ENCODE measurements at places on chromosomes 13 and 19.

- no peak for DNase-seq
Measured at GRCh38 chr19:6868351-6868750, 19.0 kb upstream of the ADGRE1 start.

- DNase-seq: no peak
Measured at GRCh38 chr13:43495732-43496131, 291.0 kb downstream of the ENOX1 start.

- DNase-seq: no peak
Measured at GRCh38 chr13:97028441-97029299, 34.4 kb upstream of the OXGR1 start.

DNA sequence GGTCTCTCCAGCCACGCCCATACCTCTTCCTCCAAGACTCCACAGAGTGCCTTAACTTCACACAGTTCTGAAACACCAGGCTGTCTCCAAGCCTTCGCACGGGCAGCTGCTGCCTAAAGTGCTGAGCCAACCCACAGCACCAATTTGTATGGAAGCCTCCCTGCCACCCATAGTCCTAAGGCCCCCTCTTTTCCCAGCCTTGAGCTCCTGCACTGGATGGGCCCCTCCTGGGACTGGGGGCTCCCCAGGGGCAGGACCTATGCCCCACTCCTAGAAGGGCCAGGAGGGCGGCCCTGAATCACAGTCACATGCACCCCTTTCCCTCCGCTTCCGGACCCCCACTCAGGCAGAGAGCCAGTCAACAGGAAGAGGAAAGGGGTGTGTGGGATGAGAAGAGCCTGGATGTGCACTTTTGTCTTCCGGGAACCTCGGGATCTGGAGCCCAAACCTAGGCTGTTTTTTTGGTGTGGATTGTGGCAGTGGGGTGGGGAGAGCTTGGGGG is 5.1 kb upstream of the FCER2 start:
- no peak for DNase-seq

- DNase-seq: no peak
Measured at GRCh38 chr13:65656740-65657329, 1573.3 kb downstream of the PCDH9 start.

DNA sequence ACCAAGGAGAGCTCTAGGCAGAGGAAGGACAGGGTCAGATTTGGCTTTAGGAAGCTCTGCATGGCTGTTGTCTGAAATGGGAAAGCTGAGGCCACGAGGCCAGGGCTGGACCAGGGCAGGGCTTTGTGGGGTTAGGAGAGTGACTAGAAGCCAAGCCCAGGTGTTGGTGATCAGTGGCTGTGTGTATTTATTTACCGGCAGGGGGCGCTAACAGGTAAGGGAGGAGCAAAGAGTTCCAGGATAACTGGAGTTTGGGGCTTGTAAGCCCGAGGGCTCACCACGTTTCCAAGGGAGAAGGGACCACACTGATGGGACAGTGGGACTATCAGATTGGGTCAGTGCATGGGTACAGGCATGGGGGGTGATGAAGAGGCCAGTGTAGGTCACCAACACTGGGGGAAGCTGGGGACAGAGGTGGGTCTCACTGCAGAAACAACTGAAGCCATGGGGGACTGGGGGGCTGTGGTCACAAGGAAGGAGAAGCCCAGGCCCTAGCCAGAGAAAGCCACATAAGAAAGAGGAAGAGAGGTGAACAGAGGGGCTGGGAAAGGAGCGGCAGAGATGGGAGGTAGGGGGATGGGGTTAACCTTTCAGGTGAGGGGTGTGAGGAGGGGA is 3.9 kb downstream of the TMEM147 start:
- DNase-seq: peak; percentile 38

DNA sequence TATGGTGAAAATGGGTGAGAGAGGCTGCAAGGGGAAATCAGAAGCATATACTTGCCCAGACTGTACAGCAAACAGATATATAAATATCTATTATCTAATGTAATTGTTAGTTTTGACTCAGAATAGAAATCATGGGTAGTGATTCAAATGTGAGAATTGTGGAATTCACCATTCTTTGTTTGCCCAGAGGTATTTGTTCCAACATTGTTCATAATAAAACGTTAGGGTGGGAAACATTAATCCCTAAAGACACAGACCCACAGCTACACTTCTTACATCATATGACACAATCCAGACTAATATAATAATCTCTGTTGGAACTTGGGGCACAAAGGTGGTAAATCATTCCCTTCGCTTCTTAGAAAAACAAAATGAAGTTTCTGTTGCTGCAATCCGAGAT is 646.5 kb upstream of the SLITRK6 start:
- DNase-seq: no peak

- no peak for DNase-seq
Measured at GRCh38 chr13:20363603-20364002, 131.5 kb upstream of the GJB6 start.

- DNase-seq: no peak
Measured at GRCh38 chr19:1410136-1410786, 2.9 kb downstream of the DAZAP1 start.

DNA sequence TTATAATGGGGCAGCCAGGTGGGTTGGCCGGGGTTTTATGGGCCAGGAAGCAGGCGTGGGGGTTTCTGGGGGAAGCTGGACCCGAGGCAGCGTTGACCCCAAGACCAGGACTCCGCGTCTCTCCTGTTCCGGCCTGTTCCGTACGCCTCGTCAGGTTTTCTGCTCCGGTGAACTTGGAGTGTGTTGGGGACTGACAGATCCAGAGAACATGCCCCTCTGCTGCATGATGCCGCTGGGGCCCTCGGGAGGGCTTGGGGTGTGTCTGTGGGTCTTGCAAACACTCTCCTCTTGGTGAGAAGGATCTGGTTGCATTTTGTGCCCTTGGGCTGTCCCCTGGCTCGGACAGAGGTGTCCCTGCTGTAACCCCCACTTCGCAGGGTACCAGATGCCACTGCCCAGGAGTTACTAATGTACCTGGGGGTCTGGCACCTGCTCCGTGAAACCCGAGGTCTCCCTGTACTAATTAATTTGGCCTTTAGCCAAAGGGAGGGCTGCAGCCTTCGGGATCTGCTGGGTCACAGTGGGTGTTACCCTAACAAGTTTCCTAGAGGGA is 15.6 kb downstream of the KDM4B start:
- DNase-seq: no peak

- no peak for DNase-seq
Measured at GRCh38 chr19:13309864-13310263, 159.7 kb downstream of the IER2 start.

- DNase-seq: no peak
Measured at GRCh38 chr19:27890206-27890605, 1322.7 kb downstream of the UQCRFS1 start.

GRCh38 chr19:18254546-18255503 is 19.4 kb downstream of the IQCN start:
- no peak for DNase-seq

Data from stimulated activated CD4-positive, alpha-beta T cell treated with anti-CD3 and anti-CD28 coated beads, TNF-alpha, amount 100 ng/mL, for 4 hours (primary cell).